ENCODE measurements at places on chromosomes 6 and 20. TPM values are rescaled to one million over a fixed set of nuclear protein-coding genes. Genes with fewer than 3 reads are reported as not detected.

FBXO5 gene
- 36.4 TPM for total RNA-seq

- H3K27ac ChIP-seq: no peak overlapping the region
- H3K4me1 ChIP-seq: no peaks in the 10 kb centered on the region
- no peak for DNase-seq
- no peaks in the 10 kb centered on the region for H3K36me3 ChIP-seq
- no peak overlapping the region for H3K4me3 ChIP-seq
- H3K27me3 ChIP-seq: no peaks in the 10 kb centered on the region
These were observed 215.8 kb downstream of the EYA4 start for GRCh38 chr6:133456944-133457343.

APCDD1L gene
- total RNA-seq: not detected

- peaks cover 4% of the 10 kb centered on the region for H3K27me3 ChIP-seq
- no peak overlapping the region for H3K4me3 ChIP-seq
- H3K4me1 ChIP-seq: no peaks in the 10 kb centered on the region
- no peak for DNase-seq
- H3K27ac ChIP-seq: no peak overlapping the region
These were observed 67.6 kb downstream of the AFG1L start for GRCh38 chr6:108362455-108362854.

HLA-DQB1 gene
- total RNA-seq: 1.5 TPM

- peak overlapping the region; percentile 71 for H3K27ac ChIP-seq
- no peaks in the 10 kb centered on the region for H3K36me3 ChIP-seq
- peaks cover 45% of the 10 kb centered on the region for H3K4me1 ChIP-seq
These were observed 55.1 kb upstream of the NFATC2 start for GRCh38 chr20:51597389-51598231.

DNA sequence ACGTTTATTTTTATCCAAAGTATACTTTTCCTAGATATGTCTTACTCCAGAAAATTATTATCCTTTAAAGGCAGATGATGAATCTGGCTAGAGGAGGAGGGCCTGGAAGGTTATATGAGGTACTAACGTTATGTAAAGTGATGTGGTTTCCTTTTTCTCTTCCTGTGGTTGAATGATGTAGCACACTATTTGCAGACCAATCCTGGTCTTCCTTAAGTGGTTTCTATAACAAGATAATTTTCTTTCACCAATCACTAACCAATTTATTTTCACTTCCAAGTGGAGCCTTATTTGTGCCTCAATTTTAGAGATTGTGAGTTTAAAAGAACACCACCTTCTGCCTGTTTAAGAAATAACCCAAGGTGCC lies 154.6 kb upstream of the SOX4 start:
- no peak overlapping the region for H3K27ac ChIP-seq
- peak overlapping the region; percentile 26 for H3K4me3 ChIP-seq
- H3K4me1 ChIP-seq: peaks cover 15% of the 10 kb centered on the region
- H3K27me3 ChIP-seq: peaks cover 25% of the 10 kb centered on the region
- no peak for DNase-seq

DNA sequence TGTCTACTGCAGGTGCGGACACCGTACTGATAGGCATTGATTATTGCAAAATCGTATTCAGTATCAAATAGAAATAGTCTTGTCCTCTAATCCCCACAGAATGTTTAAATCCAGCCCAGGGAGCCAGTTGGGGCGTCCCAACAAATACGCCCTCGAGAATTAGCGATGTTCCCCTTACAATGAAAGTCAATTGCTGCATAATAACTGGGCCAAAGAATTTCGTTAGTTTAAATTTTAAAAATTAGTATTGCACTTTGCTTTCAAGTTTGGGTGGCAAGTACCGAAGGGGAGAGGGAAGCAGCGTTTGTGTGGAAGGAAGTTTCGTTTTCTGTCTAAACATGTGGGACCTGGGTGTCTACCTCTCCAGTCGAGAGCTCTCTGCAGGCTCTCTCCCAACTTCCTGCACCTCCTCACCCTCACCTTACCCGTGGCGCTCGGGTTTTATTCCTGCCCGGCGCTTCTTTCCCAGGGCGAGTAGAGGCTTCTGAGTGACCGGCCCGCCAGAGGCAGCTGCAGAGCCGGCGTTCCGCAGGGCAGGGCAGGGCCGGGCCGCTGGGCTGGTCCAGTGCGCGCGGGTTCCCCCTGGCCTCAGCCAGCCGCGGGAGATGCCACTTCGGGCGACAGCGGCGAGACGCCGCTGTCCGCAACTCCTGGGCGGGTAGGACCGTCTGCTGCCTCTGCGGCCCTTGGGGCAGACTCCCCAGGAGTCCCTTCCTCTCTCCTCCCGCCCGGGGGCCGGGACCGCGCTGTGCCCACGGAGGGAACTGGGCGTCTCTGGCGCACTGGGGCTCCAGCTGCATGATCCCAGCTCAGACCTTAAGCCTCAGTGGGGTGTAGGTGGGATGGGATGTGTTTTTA lies 862 bp upstream of the TFAP2C start:
- H3K27me3 ChIP-seq: peaks cover 63% of the 10 kb centered on the region
- H3K27ac ChIP-seq: no peak overlapping the region
- H3K36me3 ChIP-seq: no peaks in the 10 kb centered on the region
- DNase-seq: peak; percentile 60

DNA sequence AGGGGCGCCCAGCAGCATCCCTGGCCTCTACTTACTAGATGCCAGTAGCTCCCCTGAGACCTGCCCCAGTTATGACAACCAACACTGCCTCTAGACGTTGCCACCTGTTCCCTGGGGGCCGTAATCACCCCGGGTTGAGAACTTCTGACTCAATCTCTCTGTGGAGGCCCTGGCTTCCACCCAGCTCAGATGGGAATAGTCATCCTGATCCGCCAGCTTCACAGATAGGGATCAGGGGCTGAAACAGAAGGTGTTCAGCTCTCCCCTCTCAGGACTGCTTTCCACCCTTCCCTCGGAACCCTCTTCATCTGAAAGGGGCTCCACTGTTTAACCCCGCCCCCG lies 3.3 kb downstream of the CAPN11 start:
- peaks cover 15% of the 10 kb centered on the region for H3K27me3 ChIP-seq
- H3K4me1 ChIP-seq: peaks cover 10% of the 10 kb centered on the region
- DNase-seq: no peak

DNA sequence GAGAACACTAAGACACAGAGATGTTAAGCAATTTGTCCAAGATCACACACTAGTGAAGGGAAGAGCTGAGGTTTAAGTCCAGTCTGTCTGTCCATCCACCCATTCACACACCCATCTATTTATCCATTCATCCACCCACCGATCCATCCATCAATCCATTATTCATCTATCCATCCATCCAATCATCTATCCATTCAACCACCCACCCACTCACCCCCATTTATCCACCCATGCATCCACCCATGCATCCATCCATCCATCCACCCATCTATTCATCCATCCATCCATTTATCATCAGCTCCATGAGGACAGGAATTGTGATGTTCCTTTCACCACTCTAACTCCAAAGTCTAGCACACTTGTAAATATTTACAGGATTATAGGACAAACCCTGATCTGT lies 242.3 kb upstream of the PMEPA1 start:
- no peak overlapping the region for H3K27ac ChIP-seq
- no peak for DNase-seq
- H3K4me3 ChIP-seq: no peak overlapping the region
- no peaks in the 10 kb centered on the region for H3K36me3 ChIP-seq
- no peaks in the 10 kb centered on the region for H3K27me3 ChIP-seq

DNA sequence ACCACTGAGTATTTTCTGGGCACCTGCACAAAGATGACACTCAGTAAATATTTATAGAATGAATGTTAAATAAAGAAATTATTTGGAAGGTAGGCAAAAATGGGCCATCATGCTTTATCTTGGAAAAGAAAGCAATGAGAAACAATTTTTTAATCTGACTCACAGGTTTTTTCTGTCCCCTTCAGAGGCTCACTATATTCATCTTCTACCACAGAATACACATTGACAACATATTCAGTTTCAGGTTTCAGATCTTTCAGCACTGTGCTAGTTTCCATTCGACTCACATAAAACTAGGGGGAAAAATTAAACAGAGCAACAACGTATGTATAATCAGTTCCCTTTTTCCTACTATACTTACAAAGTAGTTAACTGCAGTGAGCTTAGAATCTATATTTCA lies 58.3 kb downstream of the COL12A1 start:
- H3K4me3 ChIP-seq: no peak overlapping the region
- H3K36me3 ChIP-seq: no peaks in the 10 kb centered on the region
- H3K27ac ChIP-seq: no peak overlapping the region
- H3K27me3 ChIP-seq: peaks cover 5% of the 10 kb centered on the region

- H3K36me3 ChIP-seq: peaks cover 8% of the 10 kb centered on the region
- H3K4me3 ChIP-seq: no peak within 1 kb of the TSS
- H3K27me3 ChIP-seq: peaks cover 19% of the 10 kb centered on the region
- peaks cover 15% of the 10 kb centered on the region for H3K4me1 ChIP-seq
- H3K27ac ChIP-seq: no peak within 1 kb of the TSS
These were observed at the start of gene MATN4 for GRCh38 chr20:45308117-45308778. Gene MATN4, minus strand, starts transcription at chr20:45308299. Its CDS starts 2,717 bp downstream, at chr20:45305582.

- no peak overlapping the region for H3K4me3 ChIP-seq
- no peak overlapping the region for H3K27ac ChIP-seq
These were observed 22.6 kb downstream of the SLC2A12 start for GRCh38 chr6:134029495-134030455.

DNA sequence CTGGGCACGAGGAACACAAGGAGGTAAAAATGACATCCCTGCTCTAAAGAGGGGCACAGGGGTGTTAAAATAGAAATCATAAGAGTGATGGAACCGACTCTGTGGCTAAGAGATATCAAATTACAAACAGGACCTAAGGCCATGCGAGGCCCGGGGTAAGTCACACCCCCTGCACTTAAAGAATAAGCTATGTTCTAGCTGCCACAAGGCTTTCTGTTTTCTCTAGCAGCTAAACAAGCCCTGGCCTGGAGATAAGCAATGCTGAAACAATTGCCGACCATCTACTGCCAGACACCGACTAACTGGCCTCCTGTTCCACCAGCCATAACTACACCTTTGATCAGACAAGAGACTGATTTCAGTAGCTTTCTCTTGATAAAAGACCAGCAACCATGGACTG lies 32.4 kb downstream of the MDGA1 start:
- peaks cover 4% of the 10 kb centered on the region for H3K4me1 ChIP-seq
- H3K27me3 ChIP-seq: no peaks in the 10 kb centered on the region
- no peak overlapping the region for H3K27ac ChIP-seq
- peaks cover 8% of the 10 kb centered on the region for H3K36me3 ChIP-seq
- DNase-seq: no peak

GRCh38 chr20:3203315-3204123 lies 963 bp downstream of the DDRGK1 start:
- peak; percentile 74 for DNase-seq
- no peaks in the 10 kb centered on the region for H3K27me3 ChIP-seq
- peaks cover 11% of the 10 kb centered on the region for H3K4me1 ChIP-seq

- H3K27ac ChIP-seq: no peak overlapping the region
- no peak for DNase-seq
- peaks cover 2% of the 10 kb centered on the region for H3K4me1 ChIP-seq
- no peaks in the 10 kb centered on the region for H3K36me3 ChIP-seq
These were observed 126.9 kb downstream of the OR2B2 start for GRCh38 chr6:27785294-27785693.

GRCh38 chr20:50237349-50237748 lies 46.7 kb downstream of the CEBPB start:
- peaks cover 18% of the 10 kb centered on the region for H3K4me1 ChIP-seq
- H3K27me3 ChIP-seq: peaks cover 9% of the 10 kb centered on the region
- no peak for DNase-seq
- H3K27ac ChIP-seq: no peak overlapping the region
- H3K4me3 ChIP-seq: no peak overlapping the region
- no peaks in the 10 kb centered on the region for H3K36me3 ChIP-seq

- no peak overlapping the region for H3K27ac ChIP-seq
- H3K4me3 ChIP-seq: no peak overlapping the region
- no peaks in the 10 kb centered on the region for H3K4me1 ChIP-seq
- no peaks in the 10 kb centered on the region for H3K36me3 ChIP-seq
- H3K27me3 ChIP-seq: no peaks in the 10 kb centered on the region
These were observed 414.9 kb downstream of the KIF16B start for GRCh38 chr20:16158090-16158975.

DNA sequence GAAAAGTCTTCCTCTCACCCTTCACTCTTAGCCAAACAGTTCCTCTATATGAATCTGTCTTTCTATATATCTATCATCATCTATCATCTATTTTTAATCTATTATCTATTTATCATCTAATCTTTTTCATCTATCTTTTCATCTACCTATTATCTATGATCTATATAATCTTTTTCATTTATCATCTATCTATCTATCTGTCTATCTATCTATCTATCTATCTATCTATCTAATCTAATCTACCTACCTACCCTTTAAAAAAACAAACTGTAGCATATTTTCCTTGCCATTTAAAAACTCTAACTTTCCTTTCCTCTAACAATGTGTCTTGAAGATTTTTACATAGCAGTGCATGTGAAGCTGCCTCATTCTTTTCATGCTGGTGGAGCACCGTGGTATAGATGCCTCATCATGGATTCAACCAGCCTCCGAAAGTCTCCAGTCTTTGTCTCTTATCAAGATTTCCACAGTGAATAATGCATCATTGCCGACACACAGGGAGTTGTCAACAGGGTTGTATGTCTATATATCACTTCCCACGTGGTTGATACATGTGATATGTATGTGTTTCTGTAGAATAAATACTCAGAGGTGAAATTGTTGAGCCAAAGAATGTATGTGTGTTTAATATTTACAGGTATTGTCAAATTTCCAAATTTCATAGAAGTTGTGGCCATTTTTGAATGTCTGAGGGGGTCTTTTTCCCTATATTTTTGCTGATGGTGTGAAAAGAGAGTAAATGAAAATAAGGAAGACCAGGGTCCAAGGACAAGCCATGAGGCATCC lies 51.3 kb downstream of the VEGFA start:
- no peak for DNase-seq
- H3K27ac ChIP-seq: no peak overlapping the region
- H3K27me3 ChIP-seq: peaks cover 16% of the 10 kb centered on the region
- no peak overlapping the region for H3K4me3 ChIP-seq
- H3K36me3 ChIP-seq: no peaks in the 10 kb centered on the region

DNA sequence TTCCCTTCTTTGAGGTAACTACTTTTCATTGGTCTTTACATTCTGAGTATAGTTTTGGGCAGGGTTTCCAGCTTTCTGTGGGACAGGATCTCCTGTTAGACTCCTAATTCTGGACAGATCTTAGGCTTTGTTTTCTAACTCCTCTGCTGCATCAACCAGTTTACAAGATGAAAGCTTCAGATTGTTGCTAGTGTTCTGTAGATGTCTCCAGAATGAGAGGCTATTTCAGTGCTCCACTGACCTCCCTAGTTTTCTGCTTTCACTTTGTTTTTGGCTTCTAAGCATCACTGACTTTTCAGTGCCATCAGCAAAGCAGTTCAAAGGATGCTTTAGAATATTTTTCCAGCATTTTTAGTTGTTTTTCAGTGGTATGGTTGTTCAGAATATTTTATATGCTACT lies 101.4 kb downstream of the LIN28B start:
- peaks cover 27% of the 10 kb centered on the region for H3K27me3 ChIP-seq
- no peak overlapping the region for H3K4me3 ChIP-seq
- H3K36me3 ChIP-seq: no peaks in the 10 kb centered on the region
- no peak for DNase-seq
- no peaks in the 10 kb centered on the region for H3K4me1 ChIP-seq

DNA sequence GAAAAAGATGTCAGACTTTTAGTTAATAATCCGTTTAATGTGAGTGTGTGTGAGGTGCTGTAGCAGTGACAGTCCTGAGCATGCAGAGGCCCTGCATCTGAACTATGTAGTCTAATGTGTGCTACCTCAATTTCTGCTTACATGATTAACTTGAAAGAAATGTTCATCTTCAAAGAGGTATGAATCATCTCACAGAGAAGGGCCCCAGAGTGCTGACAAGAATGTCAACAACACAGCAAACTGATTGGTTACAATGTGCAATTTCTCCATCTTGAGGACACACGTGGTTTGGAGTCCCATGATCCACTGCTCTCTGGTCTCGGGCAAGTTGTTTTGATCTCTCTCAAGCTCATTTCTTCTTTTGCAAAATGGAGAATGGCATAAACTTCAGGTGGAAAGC lies 61.7 kb upstream of the EMILIN3 start:
- H3K36me3 ChIP-seq: peaks cover 65% of the 10 kb centered on the region
- H3K27ac ChIP-seq: peak overlapping the region; percentile 91
- peak; percentile 85 for DNase-seq
- peaks cover 46% of the 10 kb centered on the region for H3K4me1 ChIP-seq

COQ3 gene
- 14.4 TPM for total RNA-seq

CNKSR3 gene
- total RNA-seq: not detected

HEY2 gene
- not detected for total RNA-seq
